ENCODE measurements at places on chromosomes 2 and 18.

DNA sequence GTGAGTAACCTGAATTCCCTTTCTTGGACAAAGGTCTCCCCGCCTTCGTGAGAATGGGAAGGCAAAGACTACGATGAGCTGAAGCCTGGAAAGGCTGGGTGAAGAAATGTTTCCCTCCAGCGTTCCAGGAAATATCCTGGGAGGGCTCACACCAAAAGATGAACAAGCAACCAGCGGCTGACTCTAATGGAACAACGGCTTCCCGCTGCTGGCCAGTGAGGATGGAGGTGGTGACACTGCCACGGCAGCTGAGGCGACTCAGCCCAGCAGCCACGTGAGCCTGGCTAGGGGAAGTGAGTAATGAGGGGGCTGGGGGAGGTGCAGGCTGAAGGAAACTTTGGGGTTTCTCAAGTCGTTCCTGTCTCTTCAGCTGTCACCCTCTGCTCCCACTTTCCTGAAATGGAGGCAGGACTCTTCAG is 105.0 kb upstream of the SMAD7 start:
- peak; percentile 70 for DNase-seq

- DNase-seq = no peak
These were observed 10.1 kb downstream of the RRM2 start for GRCh38 chr2:10132596-10132995.

DNA sequence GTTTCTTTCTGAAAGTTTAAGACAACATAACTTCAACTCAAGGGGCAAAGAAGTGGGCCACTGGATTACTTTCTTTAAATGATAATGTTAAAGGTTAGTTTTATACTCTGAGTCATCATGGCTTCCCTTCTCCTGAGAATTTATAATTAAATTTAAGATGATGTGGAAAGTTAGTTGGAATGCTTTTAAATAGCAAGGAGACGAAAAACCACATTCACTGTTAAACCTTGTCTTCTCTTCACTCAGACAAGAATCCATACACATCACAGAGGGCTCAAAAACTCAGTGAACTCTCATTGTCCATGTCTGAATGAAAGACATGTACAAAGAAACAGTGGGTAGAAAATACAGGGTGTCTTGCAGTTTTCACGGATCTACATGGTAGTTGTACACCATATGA is 65.6 kb downstream of the COL5A2 start:
- DNase-seq = no peak

DNA sequence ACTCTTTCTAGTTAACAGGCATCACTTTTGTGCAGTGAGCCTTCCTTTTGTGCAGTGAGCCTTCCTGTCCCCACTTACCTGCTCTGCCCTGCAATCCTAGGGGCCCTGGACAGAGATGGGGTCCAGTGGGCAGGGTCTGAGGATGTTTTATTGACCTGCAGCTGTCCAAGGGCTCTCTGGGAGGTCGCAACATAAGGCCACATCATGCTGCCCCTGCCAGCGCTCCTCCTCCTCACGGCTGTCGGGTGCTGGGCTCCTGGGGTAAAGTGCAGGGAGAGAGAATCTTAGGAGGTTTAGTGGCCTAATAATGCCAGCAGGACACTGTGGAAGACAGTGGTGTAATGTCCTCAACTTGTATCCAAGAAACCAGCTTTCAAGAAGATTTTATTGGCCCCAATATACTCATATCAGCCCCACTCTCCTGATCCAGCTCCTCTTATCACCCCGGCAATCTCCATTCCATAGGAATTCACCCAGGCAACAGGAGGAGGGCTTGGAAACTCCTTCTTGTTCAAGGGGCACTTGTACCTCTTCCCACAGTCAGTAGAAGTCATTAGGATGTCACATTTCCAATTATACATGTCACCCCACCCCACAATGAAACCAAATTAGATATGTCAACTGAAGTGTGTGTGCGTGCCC is 41.9 kb upstream of the ASB18 start:
- DNase-seq = no peak

DNA sequence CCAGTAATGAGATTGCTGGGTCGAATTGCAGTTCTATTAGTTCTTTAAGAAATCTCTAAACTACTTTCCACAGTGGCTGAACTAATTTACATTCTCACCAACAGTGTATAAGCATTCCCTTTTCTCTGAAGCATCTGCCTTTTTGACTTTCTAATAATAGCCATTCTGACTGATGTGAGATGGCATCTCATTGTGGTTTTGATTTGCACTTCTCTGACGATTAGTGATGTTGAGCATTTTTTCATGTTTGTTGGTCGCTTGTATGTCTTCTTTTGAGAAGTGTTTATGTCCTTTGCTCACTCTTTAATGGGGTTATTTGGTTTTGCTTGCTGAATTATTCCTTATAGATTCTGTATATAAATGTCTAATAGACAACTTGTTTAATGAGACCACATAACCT is 69.6 kb upstream of the UGP2 start:
- DNase-seq = no peak

DNA sequence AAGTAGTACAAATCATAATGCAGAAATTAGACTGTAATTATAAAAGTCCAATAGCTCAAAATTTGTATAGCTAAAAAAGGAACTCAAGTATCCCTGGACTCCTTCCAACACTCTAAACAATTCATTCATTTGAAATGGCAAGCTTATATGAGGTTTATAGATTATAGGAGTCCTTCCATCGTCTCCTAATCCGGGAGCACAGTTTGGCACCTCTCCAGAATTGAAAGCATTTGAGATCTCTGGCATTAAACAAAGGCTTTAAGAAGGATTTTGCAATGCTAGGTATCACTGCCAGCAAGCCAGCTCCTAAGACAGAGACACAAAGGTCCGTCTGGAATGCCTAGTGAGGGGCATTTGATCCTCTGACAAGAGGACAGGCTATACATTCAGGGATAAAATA is 90.9 kb downstream of the ACVR1 start:
- DNase-seq = no peak

- DNase-seq = no peak
These were observed 2.7 kb downstream of the ESPNL start for GRCh38 chr2:238102865-238103264.

- DNase-seq = no peak
These were observed 309.8 kb downstream of the ERBB4 start for GRCh38 chr2:212228743-212229171.

- DNase-seq = no peak
These were observed 2.8 kb upstream of the PPP4R3B start for GRCh38 chr2:55620123-55620779.

GRCh38 chr2:105581555-105581944 is 163.2 kb upstream of the NCK2 start:
- DNase-seq = no peak

DNA sequence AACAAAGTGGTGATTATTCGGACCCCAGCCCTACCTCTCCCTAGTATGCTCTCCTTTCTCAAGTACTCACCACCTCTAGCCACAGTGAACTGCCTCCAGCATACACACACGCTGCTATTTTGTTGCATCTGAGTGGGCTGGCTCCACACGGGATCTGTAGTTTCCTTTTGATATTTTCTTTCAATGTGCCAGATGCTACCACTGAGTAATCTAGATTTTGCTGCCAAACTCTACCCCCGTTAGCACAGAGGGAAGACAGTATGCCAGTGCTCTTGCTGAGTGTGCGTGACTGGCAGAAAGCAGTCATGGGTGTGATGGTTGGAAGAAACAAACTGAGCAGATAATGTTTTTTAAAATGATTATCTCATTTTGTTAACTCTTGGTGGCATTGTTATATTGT is 11.6 kb downstream of the CFLAR start:
- DNase-seq = no peak

DNA sequence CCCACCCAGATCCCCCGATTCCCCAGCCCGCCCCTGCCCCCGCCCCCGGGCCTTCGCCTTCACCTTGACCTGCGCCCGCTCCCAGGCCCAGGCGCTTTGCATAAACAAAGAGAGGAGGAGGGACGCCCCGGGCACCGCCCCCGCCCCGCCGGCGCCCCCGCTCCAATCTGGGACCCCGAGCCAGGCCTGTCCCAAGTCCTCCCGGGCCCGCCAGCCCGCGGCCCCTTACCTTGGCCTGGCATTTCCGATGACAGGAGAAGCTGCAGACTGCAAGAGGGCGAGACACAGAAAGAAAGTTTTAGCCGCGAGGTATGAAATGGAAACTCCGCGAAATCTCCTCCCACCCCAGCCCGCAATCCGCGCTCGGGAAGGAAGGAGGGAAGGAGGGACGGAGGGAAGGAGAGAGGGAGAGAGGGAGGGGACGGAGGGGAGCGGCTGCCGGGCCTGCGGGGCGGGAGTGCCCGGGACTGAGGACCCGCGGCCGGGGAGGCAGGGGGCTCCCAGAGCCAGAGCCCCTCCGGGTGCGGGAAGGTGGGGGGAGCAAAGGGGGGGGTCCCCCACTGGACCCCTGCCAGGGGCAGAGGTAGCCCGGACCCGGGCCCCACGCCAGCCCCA is 24.2 kb downstream of the TNS1 start:
- DNase-seq = no peak

- no peak for DNase-seq
These were observed 147.0 kb upstream of the ALPP start for GRCh38 chr2:232231554-232231953.

Data from heart left ventricle (tissue), 16 donors.